ENCODE measurements at places on chromosomes 5 and 9. TPM values are rescaled to one million over a fixed set of nuclear protein-coding genes. Genes with fewer than 3 reads are reported as not detected.

- DNase-seq: no peak
Measured at GRCh38 chr5:55578771-55579170, 44.0 kb upstream of the PLPP1 start.

DNA sequence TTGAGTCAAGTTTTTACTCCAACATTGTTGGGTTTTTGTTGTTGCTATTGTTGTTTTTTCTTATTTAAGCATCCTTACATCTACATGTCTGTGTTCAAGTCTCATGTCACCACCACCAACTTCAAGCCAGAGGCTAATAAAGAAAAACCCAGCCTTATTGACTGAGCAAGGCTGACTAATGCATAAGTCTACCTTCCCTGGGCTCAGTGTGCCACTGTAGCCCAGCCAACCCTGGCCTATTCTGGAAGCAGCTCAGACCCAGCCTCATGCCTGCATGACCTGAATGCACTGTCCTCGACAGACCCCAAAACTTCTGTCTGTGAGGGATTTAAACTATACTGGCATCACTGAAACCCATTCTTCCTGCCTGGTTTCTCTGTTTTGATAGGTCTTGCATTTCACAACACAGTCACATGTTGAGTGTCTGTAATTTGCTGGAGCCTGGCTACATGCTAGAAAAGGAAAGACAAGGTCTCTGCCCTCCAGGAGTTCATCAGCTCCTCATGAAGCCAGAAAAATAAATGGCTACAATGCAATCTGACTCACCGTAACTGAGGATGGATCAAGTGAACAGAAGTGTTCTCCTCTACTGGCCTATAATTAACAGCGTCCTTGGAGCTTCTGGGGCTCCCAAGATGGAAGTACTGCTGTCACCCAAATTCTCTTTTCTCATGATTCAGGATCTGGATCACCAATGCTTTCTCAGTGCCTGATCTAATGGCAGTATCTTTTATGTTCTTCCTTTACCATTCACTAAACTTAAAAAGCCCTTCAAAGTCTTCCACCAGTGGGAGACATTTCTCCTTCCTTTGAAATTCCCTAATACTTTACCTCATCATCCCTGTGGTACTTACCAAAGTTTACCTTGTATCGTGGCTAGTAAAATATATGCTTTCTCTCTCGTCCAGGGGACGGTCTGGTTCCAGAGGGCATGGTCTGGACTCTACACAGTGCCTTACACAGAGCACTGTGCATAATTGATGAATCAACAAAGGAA, 103.9 kb upstream of the IFNE start:
- peak; percentile 62 for DNase-seq

DNA sequence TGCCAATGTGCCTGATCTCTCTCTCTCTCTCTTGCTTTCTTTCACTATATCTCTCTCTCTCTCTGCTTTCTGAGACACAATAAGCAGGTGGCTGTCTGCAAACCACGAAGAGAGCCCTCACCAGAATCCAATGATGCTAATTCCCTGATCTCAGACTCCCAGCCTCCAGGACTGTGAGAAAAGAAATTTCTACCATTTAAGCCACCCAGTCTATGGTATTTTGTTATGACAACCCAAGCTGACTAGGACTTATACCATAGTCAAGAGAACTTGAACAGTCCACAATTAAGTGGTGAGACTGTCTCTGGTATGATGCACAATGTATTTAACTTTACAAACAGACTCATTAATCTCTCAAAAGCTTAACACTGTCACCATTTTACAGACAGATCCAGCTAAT, 67.0 kb downstream of the NFIB start:
- DNase-seq: no peak

DNA sequence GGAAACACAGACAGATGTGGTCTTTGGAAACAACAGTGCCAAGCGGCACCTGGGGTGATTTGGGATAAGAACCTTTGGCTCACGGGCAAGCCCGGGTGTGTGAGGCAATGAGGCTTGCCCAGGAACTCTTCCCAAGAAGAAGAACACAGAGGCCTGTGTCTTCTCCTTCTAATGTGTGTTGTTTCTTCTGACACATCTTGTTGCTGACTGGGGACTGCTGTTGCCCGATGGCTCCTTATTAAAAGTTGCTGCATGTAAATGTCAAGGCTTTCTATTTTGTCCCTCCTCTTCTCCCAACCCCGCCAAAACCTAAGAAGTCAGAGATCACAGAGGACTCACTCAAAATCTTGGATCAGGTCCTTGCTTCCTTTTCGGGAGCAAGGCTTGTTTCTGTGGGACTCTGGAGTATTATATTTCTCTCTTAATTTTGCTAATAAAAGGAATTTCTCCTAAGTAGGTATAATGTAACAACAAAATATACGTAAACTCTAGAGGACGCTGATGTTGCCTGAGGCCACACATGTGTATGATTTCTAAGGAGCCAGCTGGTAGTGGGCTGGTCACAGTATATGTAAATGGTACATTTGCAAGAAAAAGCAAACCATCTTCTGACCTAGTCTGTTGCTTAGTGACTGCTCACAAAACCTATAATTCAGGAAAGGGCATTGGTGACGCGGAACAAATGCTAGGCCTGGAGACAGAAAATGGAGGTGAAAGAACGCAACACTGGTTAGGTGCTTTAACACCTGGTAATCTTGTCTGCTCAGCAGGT, 232.5 kb downstream of the GADD45G start:
- DNase-seq: no peak

DNA sequence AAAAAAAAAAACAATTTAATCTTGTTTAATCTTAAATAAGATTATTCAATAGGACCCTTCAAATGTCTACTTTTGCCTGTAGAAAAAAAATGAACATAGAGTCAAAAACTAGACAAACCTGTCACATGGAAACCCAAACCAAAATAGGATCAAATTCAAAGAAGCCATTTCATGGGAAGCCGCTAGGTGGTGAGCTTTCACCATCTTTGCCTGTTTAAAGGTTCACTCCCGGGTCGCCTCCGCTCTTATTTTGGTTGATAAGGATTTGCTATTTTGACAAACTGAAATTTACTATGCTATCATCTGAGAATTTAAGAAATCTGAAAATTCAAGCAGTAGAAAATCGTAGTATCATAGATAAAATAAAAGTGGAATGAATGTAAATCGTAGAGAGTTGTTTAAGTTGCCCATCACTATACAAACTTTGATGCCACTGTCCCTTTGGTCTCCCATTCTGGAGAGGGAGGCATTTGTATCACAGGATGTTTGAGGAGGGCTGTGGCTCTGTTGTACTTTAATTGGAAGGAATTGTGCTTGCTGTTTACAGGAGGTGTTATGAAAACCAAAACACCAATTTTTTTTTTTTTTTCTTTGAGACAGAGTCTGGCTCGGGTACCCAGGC, 43.5 kb upstream of the DNAH5 start:
- DNase-seq: peak; percentile 88

DNA sequence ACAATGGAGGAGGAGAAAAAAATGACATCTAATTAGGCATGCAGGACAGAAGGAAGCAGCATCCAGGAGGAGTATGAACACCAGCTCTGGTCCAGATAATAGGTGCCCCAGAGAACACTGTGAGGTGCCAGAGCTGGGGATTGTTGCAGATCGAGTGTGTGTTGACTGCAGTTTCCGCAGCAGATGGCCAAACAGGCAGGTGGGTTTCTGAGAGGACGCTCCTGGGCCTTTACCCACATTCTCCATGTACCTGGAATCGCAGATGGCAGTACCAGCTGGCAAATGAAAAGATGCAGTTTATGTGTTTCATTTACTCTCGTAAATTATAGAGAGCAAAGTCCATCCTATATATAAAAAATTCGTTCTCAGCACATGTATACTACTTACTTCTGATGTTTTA, 182.2 kb upstream of the ISL1 start:
- DNase-seq: no peak

GRCh38 chr5:43215073-43215631, 23.1 kb downstream of the NIM1K start:
- no peak for DNase-seq

DNA sequence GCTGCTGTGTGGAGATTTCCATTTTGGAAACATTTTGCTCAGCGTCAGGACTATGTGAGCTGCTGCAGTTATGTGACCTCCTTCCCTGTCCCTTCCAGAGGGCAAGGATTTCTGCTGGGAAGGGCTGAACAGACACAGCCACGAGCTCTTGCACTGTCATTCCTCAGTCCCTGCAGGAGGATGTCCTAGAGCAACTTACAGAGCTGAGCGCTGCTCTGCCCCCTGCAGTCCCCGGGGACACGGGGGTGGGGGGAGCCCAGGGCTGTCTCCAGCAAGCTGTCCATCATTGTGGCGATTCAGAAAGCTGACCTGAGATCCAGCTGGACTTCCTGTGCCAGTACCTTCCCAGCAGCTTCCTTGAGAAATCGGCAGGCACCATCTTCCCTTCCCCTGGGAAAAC, 28.0 kb upstream of the MAP1B start:
- no peak for DNase-seq

- DNase-seq: no peak
Measured at GRCh38 chr5:171453988-171454387, 34.5 kb downstream of the FGF18 start.

DNA sequence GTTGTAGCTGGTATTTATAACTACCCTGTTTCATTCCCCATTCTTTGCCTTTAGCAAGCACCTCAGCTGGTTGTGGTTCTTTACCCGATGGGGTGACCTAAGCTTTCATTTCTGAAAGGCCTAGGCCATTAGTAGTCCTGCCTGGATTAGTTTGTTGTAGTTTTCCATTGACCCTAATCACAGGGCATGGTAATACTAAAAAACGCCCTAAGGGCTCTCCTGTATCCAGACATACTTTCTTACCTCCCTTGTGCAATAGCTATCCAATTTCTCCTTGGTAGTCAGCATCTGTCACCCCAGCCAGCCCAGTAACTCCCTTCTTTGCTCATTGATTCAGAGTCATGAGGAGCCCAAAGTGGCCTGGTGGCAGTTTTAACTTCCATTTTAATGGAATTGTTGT, 24.0 kb downstream of the TMOD1 start:
- no peak for DNase-seq

- no peak for DNase-seq
Measured at GRCh38 chr5:154791535-154791934, 36.4 kb downstream of the LARP1 start.

DNA sequence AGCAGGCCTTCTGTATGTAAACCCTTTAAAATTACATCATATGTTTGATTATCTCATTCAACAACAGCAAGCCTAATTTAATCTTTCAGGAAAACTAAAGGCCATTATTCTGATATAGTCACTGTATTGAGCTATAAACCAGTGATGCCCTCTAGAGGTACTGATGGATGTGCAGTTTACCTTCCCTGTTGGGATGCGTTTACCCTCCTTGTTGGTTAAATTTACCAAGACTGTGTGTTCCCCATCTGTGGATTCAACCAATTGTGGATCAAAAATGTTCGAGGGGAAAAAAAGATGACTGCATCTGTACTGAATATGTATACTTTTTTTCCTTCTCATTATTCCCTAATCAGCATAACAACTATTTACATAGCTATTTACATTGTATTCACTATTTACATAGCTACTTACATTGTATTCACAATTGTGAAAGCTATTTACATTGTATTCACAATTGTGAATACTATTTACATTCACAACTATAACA, 3.7 kb upstream of the BAAT start:
- peak; percentile 45 for DNase-seq

DNA sequence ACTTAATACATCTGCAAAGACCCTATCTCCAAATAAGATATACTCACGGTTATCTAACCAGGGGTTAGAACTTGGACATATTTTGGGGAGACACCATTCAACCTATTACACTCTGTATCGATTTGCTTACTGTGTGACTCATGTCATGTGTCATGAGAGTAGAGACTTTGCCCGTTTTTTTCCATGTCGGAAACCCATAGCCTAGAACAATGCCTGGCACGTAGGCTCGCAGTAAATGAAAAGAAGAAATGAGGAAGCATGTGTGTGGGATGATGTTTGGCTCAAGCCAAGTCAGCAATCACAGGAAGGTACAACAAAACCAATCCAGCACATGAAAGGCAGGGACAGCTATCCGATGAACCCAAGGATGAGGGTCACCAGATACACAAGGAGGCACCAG, 94.6 kb upstream of the DNAH5 start:
- DNase-seq: peak; percentile 74

GRCh38 chr9:6996061-6996854, 238.5 kb downstream of the KDM4C start:
- no peak for DNase-seq

GRCh38 chr9:4573176-4573575, 82.9 kb downstream of the SLC1A1 start:
- DNase-seq: no peak

DNA sequence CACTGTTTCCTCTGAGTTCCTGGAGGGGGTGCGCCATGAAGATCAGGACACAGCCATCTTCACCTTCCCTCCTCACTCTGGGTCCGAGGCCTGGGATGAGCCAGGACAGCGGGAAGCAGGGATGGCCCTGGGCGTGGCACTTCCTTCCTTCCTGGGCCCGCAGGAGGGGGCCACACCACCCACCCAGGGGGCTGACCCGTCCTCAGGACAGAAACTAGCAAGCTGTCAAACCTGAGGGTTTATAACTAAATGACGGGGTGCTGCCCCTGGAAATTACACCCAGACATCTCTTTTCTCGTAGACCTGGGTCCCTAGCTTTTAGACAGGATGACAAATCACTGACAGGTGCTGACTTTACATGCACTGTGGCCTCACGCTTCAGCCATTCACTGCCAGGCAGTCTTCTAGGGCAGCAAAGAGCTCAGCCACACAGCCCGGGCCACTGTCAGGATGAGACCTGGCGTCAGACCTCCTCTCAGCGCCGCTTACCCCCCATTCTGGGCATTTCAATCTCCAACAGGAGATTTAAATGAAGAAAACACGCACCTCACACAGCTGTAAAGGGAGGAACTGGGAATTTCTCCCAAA, 8.1 kb downstream of the FCN2 start:
- no peak for DNase-seq

Gene COL15A1
- total RNA-seq: not detected

Gene MYO10
- 39.2 TPM for total RNA-seq

Gene ASPN
- total RNA-seq: not detected

Gene IL7R
- total RNA-seq: not detected

Gene ANXA1
- total RNA-seq: 192 TPM

Gene CDX1
- total RNA-seq: 6.6 TPM

Gene ABO
- 3.1 TPM for total RNA-seq

Gene CTNND2
- not detected for total RNA-seq

Gene C5orf52
- total RNA-seq: not detected

Gene RAB3C
- total RNA-seq: not detected

Gene SCGB3A2
- total RNA-seq: not detected

Data from HT-29 (cell line).